ENCODE measurements at places on chromosomes 11 and 22. TPM values are rescaled to one million over a fixed set of nuclear protein-coding genes. Genes with fewer than 3 reads are reported as not detected.
A peak's percentile ranks its signal among the peaks of the same experiment; 100 is the strongest.

DNA sequence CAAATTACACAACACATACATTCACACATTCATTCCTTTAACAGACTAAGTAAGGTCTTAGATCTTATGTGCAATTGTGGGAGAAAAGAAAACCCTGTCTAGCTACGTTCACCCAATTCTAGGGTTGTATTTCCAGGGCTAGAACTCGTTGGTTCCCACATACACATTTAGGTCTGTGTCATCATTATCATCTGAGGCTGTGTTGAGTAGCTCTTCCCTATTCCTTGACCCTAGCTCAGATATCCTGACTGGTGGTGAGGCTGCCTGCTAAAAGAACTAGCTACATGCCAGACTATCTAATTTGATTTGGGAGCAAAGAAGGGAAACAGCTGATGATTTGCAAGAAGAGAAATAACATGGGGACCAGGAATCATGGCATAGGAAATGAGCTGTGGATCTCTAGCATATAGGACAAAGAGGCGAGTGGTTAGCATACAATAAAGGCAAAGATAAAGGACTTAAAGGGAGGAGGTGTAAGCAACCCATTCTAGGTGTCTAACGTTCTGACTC, 27.5 kb upstream of the OR10G7 start:
- DNase-seq, result no peak

GRCh38 chr22:31983911-31984656, 39.7 kb downstream of the YWHAH start:
- no peak for DNase-seq

DNA sequence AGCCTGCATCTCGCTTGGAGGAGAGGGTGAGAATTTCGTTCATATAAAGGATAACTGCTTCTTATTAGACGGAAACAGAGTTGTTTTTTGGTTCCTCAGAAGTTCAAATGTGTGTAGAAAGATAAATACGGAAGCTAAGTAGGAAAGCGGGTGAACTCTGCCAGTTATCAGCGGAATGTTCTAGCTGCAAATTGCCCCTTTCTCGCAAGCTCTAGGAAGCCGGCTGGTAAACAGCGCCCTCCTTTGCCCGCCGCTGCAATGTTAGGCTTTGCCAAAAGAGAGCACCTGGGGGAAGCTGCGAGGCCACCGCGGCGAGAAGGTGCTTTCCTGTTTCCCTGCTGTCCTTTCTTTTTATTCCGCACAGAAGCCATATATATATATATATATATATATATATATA, 67.0 kb downstream of the IGLL5 start:
- peak; percentile 50 for DNase-seq

DNA sequence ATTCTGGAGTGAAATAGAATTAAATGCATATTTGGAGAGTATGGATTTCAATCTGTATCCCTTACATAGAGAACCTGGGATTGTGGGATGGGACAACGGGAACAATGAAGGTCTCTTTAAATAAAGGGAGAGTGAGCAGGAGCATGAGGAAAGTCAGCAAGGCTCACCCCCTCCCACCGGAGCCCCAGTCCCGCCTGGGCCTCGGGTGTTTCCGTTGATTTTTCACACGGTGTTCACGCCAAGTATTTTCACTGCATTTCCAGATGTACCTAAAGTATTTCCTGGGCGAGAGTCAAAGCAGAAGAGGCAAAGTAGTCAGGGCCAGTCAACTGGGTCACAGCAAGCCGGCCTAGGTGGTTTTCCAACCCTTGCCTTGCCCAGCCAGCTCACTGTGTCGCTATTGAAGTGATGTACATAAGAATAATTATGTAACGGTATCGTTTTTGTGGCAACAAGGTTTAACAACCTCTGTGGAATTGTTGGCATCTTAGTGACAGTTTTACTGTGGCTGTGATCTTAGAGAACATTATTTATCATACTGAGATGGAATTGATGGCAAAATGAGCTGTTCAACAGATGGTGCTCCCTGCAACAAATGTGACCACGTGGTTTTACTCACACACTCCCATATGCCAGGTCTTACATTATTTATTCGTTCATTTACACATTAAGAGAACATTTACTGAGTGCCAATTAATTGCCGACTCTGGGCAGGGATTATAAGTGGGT, 177.3 kb downstream of the ADAMTS15 start:
- no peak for DNase-seq

DNA sequence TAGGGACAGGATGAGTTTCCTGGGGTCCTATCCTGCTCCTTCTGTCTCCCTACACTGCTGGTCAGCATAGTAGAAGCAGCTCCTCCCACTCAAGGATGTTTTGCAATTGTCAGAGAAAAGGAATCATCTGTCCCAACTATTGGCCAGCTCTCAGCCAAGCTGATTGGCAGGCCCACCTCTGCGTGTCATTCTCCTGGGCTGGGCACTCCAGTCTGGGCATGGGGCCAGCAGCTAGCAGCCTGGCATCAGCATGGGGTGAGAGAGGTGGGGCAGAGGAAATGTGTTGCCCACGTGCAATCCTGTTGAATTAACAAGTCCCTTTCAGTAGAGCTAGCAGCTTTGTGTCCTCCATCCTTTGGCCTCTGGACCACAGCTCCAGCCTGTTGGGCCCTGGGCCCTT, 14.1 kb downstream of the ANKK1 start:
- peak; percentile 72 for DNase-seq

PYGM gene
- total RNA-seq, result not detected
